ENCODE measurements at places on chromosomes 5 and 9. TPM values are rescaled to one million over a fixed set of nuclear protein-coding genes. Genes with fewer than 3 reads are reported as not detected.

STARD4 gene
- total RNA-seq = 93.4 TPM

AK1 gene
- total RNA-seq = 85.0 TPM

LCN15 gene
- not detected for total RNA-seq

GABRA6 gene
- not detected for total RNA-seq

ADGRV1 gene
- total RNA-seq = 0.50 TPM

PCDHA5 gene
- total RNA-seq = not detected

FOXE1 gene
- total RNA-seq = not detected
